Skeletal muscle cell (primary cell): ENCODE measurements at places on chromosomes 1 and 21.

- DNase-seq, result peak; percentile 19
These were observed 47.1 kb downstream of the CACHD1 start for GRCh38 chr1:64516803-64517568.

DNA sequence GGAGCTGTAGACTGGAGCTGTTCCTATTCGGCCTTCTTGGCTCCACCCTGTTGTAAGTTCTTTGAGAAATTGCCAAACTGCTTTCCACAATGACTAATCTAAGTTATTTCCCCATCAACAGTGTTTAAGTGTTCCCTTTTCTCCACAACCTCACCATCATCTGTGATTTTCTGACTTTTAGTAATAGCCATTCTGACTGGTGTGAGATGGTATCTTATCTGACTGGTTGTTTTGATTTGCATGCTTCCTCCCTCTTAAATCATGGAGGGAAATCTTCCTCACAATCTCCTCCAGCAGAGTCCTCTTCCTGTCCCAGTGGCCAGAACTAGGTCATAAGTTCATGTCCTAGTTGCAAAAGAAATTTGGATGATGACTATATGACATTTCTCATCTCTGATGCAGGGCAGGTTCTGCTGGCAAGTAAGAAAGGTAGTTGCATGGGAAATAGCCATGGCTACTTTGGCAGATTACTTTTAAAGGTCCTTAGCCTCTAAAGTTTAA is 294.0 kb downstream of the LRRC40 start:
- peak; percentile 70 for DNase-seq

DNA sequence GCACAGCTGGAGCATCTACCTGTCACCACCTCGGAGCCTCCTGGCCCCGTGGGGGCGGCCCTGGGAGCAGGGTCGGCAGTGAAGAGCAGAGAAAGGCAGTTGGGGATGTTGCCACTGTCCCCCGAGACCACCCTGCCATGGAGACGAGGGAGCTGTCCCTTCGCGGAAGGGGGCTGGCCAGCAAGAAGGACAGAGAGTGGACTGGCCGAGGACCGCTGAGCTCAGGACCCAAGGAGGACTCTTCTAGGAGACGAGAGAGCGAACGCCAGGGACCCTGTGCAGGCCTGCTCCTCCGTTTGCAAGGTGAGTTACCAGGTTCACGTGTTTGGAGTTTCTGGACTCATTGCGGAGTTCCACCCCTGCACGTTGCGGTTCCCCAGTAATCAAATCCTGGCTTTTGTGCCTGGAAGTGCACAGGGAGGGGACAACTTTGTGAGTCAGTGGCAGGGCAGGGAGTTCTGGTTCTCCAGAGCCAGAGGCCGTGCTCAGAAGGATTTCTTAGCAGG is 5.6 kb upstream of the POFUT2 start:
- DNase-seq, result no peak

DNA sequence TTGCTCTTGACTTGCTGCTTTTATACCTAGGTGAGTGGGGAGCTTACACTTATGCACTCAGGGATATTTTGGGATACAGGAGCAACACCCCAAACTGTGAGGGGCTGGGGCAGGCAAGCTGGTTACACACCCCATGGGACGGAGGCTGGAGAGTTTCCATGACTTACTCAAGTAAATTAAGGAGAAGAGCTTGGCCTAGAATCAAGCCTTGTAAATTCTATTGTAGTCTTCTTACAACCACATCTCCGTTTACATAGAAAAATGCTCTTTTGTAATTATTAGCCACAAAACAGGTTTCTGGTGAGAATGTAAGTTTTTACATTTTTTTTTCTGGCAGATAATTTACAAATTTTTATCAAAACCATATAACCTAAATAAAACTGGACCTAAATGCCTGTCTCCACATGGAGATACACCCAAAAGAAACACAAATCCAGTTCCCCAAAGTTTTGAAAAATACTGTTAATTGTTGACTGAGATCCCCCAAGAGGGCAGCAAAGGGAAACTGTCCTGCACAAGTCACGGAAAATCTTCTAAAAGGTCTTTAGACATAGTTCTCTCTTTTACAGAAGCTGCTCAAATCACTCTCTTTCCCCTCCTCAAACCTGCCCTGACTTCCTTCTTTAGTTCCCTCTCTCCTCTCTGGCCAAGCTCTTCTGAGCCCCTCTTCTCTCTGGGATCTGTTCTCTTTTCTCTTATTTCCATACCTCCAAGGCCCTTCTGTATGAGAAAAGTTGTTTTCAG is 134.0 kb downstream of the HIVEP3 start:
- no peak for DNase-seq

GRCh38 chr1:154239491-154239890 is 18.7 kb downstream of the UBAP2L start:
- DNase-seq, result no peak

GRCh38 chr21:21203822-21204339 is 205.7 kb downstream of the NCAM2 start:
- DNase-seq, result no peak

DNA sequence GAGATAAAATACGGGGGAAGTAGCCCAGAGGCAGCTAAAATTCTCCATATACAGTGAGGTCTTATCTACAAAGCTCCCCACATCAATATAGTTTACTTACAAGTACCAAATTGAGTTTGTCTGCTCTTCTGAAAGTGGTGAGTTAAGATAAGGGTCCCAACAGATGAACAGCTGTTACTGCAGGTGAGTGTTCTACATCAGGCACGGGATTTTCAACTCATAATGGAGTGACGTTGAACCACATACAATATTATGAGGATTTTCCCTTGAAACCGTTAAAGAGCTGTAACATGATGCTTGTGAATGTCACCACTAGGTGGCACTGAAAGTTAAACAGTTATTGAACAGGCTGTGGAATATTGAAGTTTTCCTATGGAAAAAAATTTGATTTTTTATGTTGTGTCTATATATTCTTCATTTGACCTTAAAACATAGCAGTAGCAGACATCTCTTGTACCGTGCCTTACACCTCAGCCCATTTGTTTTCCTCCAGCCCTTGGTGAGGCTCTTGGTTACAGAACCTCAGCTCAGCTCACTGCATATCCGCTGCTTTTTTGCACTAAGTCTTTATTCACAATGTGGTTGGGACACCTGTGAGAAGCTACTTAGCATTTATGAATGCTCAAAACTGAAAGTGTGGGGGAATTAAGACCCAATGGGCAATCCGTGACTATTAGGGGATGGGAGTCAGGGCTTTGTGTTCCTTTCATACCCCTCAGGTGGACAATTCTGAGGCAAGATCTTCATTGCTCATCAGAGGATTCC is 23.2 kb downstream of the CD1D start:
- peak; percentile 22 for DNase-seq

DNA sequence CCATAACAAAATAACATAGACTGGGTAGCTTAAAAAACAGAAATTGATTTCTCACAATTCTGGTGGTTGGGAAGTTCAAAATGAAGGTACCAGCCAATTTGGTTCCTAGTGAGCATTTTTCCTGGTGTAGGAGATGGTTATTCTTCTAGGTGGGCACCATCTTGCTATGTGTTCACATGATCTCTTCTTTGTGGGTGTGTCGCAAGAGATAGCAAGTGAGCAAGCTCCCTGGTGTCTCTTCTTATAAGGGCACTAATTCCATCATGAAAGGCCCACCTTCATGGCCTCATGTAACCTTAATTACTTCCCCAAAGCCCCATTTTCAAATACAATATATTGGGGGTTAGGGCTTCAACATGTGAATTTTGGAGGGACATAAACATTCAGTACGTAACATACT is 38.8 kb upstream of the ATP5PO start:
- no peak for DNase-seq

GRCh38 chr1:41383094-41383852 is 22.0 kb downstream of the FOXO6 start:
- no peak for DNase-seq

DNA sequence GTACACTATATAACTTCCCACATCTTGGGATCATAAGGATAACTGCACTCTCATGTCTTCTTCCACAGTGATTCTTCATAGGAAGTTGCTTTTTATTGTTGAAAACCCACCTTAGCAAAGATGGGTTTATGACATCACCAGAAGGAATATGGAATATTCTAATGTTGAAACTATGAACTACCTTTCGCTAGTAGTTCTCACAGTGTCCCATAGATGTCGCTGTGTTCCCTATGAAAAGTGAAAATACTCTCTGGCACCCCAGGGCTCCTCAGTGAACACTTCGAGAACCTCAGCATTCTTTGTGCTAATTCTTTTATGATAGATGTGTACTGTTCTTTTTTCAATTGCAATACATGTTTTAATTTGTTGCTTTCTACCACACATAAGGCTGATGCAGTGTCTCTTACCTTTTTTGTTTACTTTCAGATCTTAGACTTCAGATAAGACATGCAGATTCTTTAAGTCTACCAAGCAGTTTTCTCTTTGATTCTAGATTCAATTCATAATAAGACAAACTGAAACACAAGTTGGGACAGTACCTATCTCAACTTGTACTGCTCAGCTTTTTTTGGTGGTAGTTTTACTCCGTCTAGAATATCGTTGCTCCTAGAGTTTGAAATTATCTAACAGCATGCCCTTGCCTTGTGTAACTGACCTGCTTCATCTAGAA is 90.8 kb downstream of the GTF2B start:
- DNase-seq, result no peak

DNA sequence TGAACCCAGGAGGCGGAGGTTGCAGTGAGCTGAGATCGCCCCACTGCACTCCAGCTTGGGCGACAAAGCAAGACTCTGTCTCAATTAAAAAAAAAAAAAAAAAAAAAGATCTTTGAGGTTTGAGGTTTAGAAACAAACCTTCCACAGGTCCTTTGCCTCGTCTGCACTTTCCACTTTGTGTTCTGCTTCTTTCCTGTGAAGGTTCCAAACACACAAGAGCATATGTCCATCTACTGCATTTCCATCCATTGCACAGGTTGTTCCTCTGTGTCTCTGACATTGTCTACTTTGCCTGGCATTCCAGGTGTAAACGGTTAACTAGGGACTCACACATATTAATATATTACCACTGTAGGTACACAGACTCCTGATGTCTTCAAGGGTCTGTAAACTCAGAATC is 40.1 kb downstream of the DSTYK start:
- DNase-seq, result no peak

- DNase-seq, result no peak
These were observed 1.1 kb downstream of the PERM1 start for GRCh38 chr1:980602-981395.

- peak; percentile 95 for DNase-seq
These were observed 365.7 kb upstream of the USP24 start for GRCh38 chr1:55580845-55581332.
